NCI-H774 (cell line): ENCODE measurements at places on chromosomes 6 and 20.

- no peak for DNase-seq
Measured at GRCh38 chr6:149190224-149190831, 127.2 kb upstream of the TAB2 start.

DNA sequence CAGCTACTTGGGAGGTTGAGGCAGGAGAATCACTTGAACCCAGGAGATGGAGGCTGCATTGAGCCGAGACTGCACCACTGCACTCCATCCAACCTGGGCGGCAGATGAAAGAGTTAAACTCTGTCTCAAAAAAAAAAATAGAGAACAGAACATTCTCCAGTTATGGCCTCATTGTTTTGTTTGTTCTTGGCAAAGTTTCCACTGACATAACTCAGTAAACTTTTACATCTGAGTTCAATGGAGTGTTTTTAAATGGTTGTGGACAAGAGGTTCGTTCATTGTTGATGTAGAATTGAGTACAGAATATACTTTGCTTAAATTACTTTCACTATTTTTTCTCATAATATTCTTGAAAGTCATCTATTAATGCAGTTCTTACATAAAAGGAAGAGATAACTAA, 42.2 kb upstream of the IFNGR1 start:
- no peak for DNase-seq

DNA sequence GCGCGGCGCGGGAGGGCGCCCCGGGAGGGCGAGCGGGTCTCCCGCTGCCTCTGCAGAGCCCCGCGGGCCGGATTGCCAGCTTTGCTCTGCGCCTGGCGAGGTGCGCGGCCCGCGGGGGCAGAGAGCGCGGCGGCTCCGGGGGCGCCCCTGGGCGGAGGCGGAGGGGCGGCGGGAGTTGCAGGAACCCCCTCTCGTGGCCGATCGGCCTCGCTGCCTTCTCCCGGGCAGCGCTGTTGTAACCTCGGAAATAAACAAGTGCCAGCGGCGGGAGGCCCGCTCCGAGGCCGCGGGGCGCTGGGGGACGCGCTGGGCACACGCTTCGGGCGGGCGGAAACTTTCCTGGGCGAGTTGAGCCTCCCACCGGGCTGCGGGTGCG, 1.2 kb downstream of the CDH4 start:
- no peak for DNase-seq

GRCh38 chr6:20791074-20791473, 256.8 kb downstream of the CDKAL1 start:
- DNase-seq = no peak
